ENCODE measurements at places on chromosomes 11 and 22.

- no peak overlapping the region for H3K27ac ChIP-seq
- no peak for DNase-seq
- H3K4me1 ChIP-seq: no peaks in the 10 kb centered on the region
- H3K36me3 ChIP-seq: peaks cover 72% of the 10 kb centered on the region
- no peak overlapping the region for H3K4me3 ChIP-seq
These were observed 34.7 kb upstream of the FADD start for GRCh38 chr11:70168405-70168754.

- H3K4me3 ChIP-seq: no peak overlapping the region
- no peaks in the 10 kb centered on the region for H3K36me3 ChIP-seq
- no peak overlapping the region for H3K27ac ChIP-seq
- no peaks in the 10 kb centered on the region for H3K27me3 ChIP-seq
- no peak for DNase-seq
These were observed 6.1 kb downstream of the PLEKHA7 start for GRCh38 chr11:17008099-17008498.

DNA sequence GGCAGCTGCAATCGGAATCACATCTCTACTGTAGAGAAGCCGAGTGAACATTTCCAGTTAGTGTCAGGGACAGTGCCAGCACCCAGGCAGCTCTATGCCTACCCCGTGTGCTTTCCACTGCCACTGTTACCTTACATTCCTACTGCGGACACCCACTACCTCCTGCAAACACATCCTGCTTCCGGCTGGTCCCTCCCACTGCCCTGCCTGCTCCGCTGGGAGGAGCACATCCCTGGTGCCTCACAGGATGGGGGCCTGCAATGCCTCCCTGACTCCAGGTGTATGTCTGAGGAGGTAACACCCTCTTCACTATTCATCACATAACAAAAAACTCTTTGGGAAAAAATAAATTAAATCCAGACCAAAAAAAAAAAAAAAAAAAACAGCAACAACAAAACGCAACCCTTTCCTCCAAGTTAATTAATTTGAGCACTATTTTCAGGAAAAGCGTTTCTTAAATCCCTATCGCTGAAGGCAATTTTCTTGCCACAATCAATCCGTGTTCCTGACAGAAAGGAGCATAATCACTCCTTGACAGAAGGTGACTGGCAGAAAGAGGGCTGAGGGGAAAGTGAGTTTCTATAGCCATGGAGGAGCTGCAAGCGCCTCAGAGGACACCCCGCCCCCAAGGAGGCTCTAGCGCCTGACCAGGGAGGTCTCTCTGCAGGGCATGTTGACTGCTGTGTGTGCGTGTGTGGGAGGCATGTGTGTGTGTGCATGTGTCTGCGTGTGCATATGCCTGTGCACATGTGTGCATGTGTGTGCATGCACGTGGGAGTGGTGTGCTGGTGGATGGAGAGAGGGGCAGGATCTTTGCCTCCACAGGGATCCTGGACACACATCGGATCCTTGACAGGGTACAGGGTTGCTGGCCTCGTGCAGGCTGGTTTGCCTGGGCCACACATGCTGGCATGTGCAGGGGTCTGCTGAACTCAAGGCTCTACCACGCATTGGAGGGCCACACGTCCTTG is 134.8 kb upstream of the NTM start:
- H3K36me3 ChIP-seq: no peaks in the 10 kb centered on the region
- no peak overlapping the region for H3K27ac ChIP-seq
- no peak overlapping the region for H3K4me3 ChIP-seq
- no peaks in the 10 kb centered on the region for H3K27me3 ChIP-seq
- H3K4me1 ChIP-seq: no peaks in the 10 kb centered on the region
- no peak for DNase-seq

- H3K4me1 ChIP-seq: peaks cover 23% of the 10 kb centered on the region
- no peak overlapping the region for H3K27ac ChIP-seq
- no peak for DNase-seq
- no peaks in the 10 kb centered on the region for H3K36me3 ChIP-seq
These were observed 147.5 kb downstream of the LDLRAD3 start for GRCh38 chr11:36091256-36091811.

DNA sequence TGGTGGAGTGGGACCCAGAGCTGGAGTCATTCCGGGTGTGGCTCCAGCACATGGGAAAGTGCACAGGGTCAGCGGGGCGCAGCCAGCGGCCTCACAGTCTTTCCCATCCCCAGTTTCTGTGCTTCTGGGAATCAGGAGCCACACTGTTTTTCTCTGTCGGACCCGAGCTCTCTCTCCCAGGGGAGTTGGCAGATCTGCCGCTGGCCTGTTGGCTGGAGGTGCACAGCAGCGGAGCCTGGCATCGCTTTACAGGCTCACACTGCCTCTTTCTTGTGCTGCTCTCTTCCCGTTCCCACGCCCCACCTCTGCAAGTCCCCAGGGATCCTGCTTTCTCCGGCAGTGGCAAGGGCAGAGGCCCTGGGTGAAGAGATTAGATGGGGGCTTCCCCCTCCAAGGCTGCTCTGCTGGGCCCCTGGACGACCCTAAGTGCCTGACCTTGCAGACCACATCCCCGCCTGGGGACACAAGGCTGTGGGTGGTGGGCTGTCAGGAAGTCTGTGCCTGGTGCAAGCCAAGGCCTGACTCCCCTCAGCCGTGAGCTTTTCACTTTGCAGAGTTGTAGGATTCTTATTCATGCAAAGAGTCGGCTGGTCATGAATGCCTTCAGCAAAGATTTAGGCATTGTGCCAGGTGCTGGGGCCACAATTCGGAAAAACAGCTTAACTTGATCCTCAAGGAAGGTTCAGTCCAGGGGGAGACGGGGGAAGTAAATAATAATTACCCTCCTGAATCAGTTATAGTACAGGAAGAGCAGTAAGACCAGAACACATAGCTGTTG is 116.3 kb downstream of the TIMP3 start:
- no peak overlapping the region for H3K4me3 ChIP-seq
- peaks cover 33% of the 10 kb centered on the region for H3K4me1 ChIP-seq
- no peaks in the 10 kb centered on the region for H3K27me3 ChIP-seq
- no peaks in the 10 kb centered on the region for H3K36me3 ChIP-seq
- H3K27ac ChIP-seq: no peak overlapping the region
- no peak for DNase-seq

GRCh38 chr22:32073823-32074380 is 30.8 kb downstream of the SLC5A1 start:
- no peak overlapping the region for H3K27ac ChIP-seq
- no peak overlapping the region for H3K4me3 ChIP-seq
- H3K27me3 ChIP-seq: no peaks in the 10 kb centered on the region
- H3K36me3 ChIP-seq: no peaks in the 10 kb centered on the region
- DNase-seq: no peak

DNA sequence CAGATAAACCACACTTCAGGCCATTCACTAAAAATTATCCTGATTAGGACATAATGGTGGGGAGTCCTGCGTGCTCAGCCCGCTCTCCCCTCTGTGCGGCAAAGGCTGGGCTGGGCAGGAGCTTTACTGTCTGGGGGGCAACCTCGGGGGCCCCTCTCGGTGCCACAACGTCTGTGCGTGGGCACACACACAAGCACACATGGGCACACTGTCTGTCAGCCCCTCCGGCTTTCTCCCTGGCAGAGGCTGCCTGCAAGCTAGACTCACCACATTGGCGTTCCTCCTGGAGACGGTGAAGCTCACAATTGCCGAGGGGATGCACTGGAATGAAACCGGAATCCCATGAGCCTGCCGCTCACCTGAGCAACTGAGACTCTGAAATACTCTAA is 5.2 kb downstream of the MLC1 start:
- H3K27ac ChIP-seq: no peak overlapping the region
- no peak overlapping the region for H3K4me3 ChIP-seq
- no peaks in the 10 kb centered on the region for H3K27me3 ChIP-seq
- DNase-seq: no peak
- H3K4me1 ChIP-seq: peaks cover 4% of the 10 kb centered on the region

- H3K36me3 ChIP-seq: no peaks in the 10 kb centered on the region
- DNase-seq: no peak
- H3K27me3 ChIP-seq: no peaks in the 10 kb centered on the region
- H3K4me1 ChIP-seq: no peaks in the 10 kb centered on the region
- no peak overlapping the region for H3K4me3 ChIP-seq
- no peak overlapping the region for H3K27ac ChIP-seq
These were observed 880.8 kb downstream of the FAM181B start for GRCh38 chr11:81852896-81853295.

- no peak for DNase-seq
- no peaks in the 10 kb centered on the region for H3K4me1 ChIP-seq
- H3K27me3 ChIP-seq: no peaks in the 10 kb centered on the region
- H3K36me3 ChIP-seq: no peaks in the 10 kb centered on the region
- no peak within 1 kb of the TSS for H3K4me3 ChIP-seq
These were observed at the start of gene TMPRSS4 for GRCh38 chr11:118076754-118077281. Gene TMPRSS4, plus strand, starts transcription at chr11:118077078. Its CDS starts 225 bp downstream, at chr11:118077303.

DNA sequence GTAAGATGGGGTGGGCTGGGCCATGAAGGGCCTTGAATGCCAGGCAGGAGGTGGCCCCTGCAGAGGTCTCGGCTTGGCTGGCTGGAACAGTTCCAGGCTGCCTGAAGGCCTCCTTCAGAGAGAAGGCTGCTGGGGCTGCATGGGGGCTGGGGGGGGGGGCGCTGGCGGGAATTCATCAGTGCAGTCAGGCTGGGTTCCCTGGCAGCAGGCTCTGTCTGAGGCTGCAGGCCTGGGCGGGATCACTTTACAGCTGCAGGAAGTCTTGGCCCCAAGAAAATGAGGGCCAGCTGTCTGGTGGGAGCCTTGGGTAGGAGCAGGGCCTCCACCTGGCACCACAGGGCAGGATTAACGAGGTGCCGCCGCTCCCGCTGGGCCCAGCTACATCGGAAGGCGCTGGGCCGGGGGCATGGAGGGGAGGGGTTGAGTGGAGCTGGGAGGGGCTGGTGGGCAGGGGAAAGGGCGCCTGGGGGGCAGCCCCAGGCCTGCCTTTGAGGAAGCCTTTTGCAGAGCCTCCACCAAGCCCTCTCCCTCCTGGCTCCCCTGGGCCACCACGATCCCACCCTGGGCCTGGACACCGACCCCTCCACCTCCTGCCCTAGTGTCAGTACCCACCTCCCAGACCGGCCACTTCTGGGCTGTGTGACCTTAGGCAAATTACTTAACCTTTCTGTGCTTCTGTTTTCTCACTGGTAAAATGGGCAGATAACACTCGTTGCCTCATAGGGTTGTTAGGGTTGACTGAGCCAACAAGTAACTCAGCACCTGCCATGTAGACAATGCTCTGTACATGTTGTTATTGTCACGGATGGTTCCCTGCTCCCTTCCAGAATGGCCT is 31.0 kb upstream of the HMOX1 start:
- H3K4me1 ChIP-seq: peaks cover 16% of the 10 kb centered on the region
- H3K4me3 ChIP-seq: no peak overlapping the region
- no peaks in the 10 kb centered on the region for H3K27me3 ChIP-seq
- no peak for DNase-seq
- peaks cover 8% of the 10 kb centered on the region for H3K36me3 ChIP-seq
- no peak overlapping the region for H3K27ac ChIP-seq

GRCh38 chr11:126874831-126875230 is 125.7 kb downstream of the KIRREL3 start:
- H3K27ac ChIP-seq: no peak overlapping the region
- no peak for DNase-seq
- no peaks in the 10 kb centered on the region for H3K36me3 ChIP-seq
- no peak overlapping the region for H3K4me3 ChIP-seq
- no peaks in the 10 kb centered on the region for H3K4me1 ChIP-seq

DNA sequence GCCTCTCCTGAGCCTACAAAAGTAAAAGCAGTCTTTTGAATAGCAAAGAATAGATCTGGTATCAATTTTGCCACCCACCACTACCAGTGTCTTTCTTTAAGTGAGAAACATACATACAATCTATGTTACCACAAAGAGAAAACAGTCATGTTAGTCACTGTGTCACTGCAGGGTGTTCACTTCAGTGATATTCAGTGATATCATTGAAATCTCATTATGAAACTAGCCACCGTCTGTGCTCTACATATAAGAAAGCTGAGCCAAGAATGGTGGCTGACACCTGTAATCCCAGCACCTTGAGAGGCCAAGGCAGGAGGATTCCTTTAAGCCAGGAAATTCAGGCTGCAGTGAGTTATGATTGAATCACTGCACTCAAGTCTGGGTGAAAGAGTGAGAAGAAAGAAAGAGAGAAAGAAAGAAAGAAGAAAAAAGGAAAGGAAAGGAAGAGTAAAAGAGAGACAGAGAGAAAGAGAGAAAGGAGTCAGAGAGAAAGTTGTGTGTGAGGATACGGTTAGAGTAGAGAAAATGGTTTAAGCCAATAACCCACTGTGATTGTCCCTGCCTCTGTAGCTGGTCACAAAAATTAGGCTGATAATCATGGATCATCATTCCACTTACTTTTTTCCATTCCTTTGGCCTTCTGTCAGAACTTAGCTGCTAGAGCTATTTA is 847.1 kb downstream of the FAM181B start:
- H3K27ac ChIP-seq: no peak overlapping the region
- H3K36me3 ChIP-seq: no peaks in the 10 kb centered on the region
- no peak for DNase-seq
- no peak overlapping the region for H3K4me3 ChIP-seq

DNA sequence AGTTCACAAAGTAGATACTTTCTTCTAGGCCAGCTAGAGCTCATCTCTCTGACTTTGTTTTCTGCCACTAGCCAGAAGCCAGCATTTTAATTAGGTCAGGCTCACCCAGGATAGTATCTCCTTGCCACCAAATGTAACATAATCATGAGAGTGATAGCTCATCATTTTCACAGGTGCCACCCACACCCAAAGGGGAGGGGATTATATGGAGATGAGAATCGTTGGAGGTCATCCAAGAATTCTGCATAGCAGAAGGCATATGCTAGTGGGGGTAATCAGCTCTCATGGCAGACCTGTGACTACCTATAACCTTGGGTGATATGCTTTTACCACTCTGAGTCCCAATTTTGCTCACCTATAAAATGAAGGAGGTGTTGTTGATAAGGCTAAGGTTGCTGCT is 523.0 kb downstream of the METTL15 start:
- no peaks in the 10 kb centered on the region for H3K36me3 ChIP-seq
- H3K27me3 ChIP-seq: no peaks in the 10 kb centered on the region
- H3K4me1 ChIP-seq: no peaks in the 10 kb centered on the region
- H3K4me3 ChIP-seq: no peak overlapping the region

DNA sequence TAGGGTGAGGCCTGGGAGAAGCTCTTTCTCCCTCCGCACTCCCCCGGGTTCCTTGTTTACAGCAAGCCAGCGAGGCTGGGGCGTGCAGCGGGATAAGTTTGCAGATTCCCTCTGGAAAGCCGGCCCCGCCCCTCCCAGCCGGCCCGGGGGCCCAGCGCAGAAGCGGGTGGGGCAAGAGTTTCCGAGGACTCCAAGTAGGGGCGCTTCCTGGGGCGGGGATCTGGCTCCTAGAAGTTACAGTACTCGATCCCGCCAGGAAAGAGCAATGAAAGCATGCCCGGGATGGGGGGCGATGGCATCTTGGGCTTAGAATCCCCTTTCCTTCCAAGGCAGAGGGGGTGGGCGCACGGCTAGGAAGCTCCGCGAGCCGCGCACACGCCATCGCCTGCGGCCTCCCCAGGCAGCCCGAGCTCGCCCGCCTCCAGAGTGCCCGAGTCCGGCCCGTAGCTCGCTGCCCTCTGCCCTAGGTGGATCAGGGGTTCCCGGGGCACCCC is 385 bp downstream of the TST start:
- no peaks in the 10 kb centered on the region for H3K27me3 ChIP-seq
- H3K4me1 ChIP-seq: peaks cover 45% of the 10 kb centered on the region
- no peak for DNase-seq
- H3K36me3 ChIP-seq: no peaks in the 10 kb centered on the region
- peak overlapping the region; percentile 86 for H3K27ac ChIP-seq
